ENCODE measurements at places on chromosomes 11 and 22.

GRCh38 chr11:90468923-90469322, 246.1 kb upstream of the CHORDC1 start:
- DNase-seq, result no peak

DNA sequence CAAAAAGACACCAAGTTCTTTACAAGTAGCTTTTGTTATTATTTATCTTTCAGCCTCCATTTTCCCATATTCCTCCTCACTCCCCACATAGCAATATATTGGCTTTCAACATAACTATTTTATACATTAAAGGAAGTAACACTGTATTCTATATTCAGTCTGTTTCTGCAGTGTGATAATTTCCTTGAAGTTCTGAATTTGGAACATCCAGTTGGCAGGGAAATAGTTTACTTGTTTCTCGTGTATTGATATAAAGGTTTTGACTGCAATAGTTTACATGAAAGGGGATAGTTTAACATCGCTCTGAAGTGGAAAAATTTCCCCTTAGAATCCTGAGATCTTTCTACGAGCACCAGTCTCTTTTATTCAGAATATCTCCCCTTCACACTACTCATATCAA, 341.5 kb upstream of the ANO3 start:
- DNase-seq, result no peak

- DNase-seq, result no peak
Measured at GRCh38 chr22:30340911-30341685, 14.4 kb upstream of the TBC1D10A start.

DNA sequence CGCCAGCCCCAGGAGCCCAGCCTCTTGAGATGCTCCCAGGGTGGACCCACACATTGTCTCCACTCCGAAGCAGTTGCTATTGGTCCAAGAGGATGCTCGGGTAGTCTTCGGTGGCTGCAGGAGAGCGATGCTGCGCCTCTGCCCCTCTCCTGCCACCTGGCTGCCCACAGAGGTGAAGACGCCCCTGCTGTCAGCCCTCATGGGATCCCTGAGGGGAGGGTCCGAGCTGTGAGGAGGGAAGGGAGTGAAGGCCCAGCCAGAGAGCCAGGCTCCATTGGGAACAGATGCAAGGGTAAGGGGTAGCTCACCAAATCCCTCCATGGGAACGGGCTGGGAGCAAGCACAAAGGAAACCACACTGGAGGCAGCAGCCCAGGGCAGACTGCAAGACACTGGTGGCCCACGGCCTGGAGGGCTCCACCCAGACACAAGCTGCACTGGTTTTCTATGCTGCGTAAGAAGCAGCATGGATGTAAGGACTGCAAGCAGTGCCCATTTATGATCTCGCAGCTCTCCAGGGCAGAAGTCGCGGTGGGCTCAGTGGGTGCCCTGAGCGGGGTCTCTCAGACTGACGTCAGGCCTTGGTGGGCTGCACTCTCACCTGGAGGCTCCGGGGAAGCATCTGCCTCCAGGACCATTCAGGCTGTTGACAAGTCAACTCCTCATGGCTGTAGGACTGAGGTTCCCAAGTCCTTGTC, 15.7 kb downstream of the TSPAN32 start:
- no peak for DNase-seq

- no peak for DNase-seq
Measured at GRCh38 chr11:12159351-12160099, 49.1 kb downstream of the MICAL2 start.

DNA sequence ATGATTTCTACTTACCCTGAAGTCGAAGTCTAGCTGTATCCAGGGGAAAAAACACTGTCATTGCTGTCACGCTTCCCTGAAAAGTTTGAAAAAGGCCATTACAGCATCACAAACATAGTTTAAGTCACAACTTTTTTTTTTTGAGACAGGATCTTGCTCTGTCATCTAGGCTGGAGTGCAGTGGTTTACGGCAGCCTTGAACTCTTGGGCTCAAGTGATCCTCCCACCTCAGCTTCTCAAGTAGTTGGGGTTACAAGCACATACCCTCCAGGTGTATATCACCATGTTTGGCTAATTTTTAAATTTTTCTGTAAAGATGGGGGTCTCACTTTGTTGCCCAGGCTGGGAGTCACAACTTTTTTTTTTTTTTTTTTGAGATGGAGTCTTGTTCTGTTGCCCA, 20.1 kb downstream of the SLC25A17 start:
- DNase-seq, result no peak

GRCh38 chr22:42271906-42272305, 1.5 kb upstream of the TCF20 start:
- no peak for DNase-seq

Data from GM19239 (cell line).